Activated naive CD4-positive, alpha-beta T cell (primary cell): ENCODE measurements at places on chromosomes 5 and 9.

GRCh38 chr5:133367984-133368383 lies 244.4 kb downstream of the FSTL4 start:
- DNase-seq = no peak

- DNase-seq = no peak
Measured at GRCh38 chr9:75866273-75866871, 24.1 kb upstream of the PCSK5 start.

- no peak for DNase-seq
Measured at GRCh38 chr5:132834057-132834456, 3.6 kb upstream of the SHROOM1 start.

DNA sequence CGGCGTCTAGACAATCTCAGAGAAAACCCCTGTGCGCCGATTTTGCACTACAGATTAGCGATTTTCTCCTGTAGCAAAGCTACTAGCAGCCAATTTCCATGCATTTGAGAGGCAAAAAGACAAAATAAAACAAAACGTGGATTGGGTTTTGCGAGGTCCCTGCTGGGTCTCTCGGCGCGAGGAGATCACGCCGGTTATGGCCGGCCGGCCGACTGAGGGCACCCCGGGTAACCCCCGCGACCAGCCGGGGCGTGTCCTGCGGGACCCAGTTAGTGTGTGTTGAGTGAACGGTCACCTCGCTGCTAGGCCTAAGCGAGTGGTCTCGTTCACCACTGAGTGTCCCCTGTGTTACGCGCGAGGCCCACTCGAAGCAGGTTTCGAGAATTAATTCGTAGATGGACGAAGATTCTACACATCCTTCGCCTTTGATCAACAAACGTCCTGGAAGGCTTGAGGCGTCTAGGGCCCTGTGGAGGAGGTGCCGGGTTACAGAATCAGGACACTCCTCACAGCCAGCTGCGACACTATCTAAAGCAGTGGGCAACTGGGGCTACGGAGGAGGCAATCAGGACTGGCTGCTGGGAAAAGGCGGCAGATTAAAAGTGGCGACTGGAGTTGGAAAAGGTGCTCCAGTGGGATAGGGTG lies 764 bp upstream of the VDAC1 start:
- DNase-seq = no peak

- no peak for DNase-seq
Measured at GRCh38 chr9:79745752-79746336, 174.1 kb downstream of the TLE4 start.
